Astrocyte of the spinal cord (primary cell): ENCODE measurements at places on chromosomes 2 and 18.

GRCh38 chr2:158297120-158297519, 159.4 kb downstream of the CCDC148 start:
- no peak for DNase-seq

DNA sequence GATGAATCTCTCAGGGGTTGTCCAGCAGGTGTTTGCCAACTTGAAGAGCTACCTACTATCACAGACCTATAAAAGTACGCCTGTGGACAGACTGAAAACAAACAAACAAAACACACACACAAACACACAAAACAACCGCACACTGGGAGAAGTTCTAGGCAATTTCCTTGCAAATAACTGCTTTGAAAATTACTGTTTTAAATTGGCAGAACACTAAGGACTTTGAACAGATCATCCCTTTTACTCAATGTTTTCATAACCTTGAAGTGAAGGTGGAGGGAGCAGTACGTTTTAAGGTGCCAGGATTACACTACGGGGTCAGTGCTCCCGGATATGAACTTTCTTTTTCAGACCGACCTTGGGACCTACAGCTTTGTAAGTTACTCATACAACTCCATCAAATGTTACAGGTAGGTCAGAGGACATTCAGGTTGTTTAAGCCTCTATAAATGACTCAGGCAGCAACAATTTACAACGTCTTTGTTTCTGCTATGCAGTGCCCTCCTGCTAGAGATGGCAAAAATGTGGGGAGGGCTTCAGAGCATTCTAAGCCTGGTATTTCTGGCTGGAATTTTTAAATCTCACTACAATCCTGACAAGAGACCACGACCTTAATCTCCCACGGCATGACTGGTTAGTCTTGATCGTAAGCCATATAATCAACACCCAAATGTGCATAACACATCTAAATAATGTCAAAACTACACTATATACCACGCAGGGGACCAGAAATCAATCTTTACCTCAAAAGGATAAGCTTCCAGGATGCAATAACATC, 1.4 kb upstream of the SLC20A1 start:
- no peak for DNase-seq

- peak; percentile 92 for DNase-seq
These were observed at the start of gene COL6A3 for GRCh38 chr2:237413777-237414661. TSS of gene COL6A3 (minus strand) at chr2:237414164. CDS start at chr2:237396817, 17,347 bp downstream.

- peak; percentile 51 for DNase-seq
These were observed 39.6 kb downstream of the LHCGR start for GRCh38 chr2:48715956-48716355.

DNA sequence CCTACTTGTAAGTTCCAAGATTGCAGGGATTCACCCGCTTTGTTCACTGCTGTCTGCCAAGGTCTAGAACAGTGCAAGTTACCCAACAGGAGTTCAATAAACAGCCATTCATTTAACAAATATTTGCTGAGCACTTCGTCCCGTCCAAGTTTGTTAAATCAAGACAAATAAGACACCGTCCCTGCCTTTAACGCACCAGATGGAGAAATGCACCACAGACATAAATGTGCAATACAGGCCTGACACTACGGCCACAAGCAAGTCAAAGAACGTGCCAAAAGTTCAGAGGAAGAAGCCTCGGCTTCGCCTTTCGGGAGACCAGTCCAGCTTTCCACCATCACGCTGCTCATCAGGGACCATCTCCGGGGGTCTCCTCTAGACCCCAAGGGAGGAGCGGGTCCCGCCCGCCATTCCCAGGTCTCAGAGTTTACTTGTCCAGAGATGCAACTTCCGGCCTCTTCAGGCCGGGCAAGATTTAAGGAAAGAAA, 429 bp downstream of the C2orf76 start:
- peak; percentile 52 for DNase-seq

GRCh38 chr2:51697095-51697494, 665.2 kb upstream of the NRXN1 start:
- DNase-seq: no peak

DNA sequence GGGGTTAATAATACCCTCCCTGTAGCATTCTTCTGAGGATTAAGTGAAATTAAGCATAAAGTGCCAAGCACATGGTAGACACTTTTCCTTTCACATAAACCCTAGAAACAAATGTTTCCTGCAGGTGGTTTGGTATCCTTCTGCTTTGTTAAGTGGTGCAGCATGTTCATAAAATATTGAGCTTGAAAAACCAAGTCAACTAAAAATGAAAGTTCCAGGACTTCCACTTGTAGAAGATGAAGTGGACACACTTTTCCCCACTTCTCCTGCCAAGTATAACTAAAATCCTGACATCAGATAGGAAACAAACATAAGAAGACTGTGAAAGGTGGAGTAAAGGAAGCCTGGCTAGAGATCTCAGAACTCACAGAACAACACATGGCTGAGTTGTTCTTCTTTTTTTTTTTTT, 90.5 kb downstream of the COLEC12 start:
- DNase-seq: no peak

- DNase-seq: no peak
These were observed 127.8 kb downstream of the ARHGAP28 start for GRCh38 chr18:6857300-6857699.

DNA sequence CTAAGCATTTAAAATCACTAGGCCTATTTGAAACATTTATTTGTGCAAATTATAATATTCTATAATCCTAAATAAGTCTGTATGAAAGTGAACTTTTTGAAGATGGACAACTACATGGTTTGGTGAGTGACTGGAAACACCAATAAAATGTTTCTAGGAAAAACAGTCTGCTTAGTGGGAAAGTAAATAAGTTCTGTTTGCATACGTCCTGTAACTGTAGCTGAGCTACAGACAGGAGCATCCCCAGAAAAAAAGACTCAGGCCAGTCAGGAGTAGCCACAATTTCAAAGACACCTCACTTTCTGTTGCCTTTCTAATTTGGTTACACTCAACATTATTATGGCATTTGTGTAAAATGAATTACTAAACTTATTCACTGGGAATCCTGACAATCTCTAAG, 28.4 kb upstream of the KCNJ3 start:
- DNase-seq: no peak

- no peak for DNase-seq
These were observed 53.3 kb downstream of the ZEB2 start for GRCh38 chr2:144466637-144467036.

- DNase-seq: no peak
These were observed 302.2 kb downstream of the CNTNAP5 start for GRCh38 chr2:124327303-124327702.

DNA sequence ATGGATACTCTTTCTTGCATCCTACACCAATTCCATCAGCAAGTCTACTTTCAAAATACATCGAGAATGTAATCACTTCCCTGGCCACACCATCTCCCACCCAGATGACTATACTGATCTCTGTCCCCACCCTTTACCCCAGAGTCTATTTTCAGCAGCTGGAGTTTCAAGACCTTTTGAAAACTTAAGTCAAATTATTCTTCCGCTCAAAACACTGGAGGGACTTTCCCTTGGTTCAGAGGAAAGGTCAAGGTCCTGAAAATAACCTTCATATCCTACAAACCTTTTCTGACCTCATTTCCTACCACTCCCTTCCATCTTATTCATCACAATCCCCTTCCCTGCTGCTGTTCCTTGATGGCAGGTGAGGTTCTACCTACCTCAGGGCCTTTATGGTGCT, 58.8 kb upstream of the LYPD6 start:
- no peak for DNase-seq

DNA sequence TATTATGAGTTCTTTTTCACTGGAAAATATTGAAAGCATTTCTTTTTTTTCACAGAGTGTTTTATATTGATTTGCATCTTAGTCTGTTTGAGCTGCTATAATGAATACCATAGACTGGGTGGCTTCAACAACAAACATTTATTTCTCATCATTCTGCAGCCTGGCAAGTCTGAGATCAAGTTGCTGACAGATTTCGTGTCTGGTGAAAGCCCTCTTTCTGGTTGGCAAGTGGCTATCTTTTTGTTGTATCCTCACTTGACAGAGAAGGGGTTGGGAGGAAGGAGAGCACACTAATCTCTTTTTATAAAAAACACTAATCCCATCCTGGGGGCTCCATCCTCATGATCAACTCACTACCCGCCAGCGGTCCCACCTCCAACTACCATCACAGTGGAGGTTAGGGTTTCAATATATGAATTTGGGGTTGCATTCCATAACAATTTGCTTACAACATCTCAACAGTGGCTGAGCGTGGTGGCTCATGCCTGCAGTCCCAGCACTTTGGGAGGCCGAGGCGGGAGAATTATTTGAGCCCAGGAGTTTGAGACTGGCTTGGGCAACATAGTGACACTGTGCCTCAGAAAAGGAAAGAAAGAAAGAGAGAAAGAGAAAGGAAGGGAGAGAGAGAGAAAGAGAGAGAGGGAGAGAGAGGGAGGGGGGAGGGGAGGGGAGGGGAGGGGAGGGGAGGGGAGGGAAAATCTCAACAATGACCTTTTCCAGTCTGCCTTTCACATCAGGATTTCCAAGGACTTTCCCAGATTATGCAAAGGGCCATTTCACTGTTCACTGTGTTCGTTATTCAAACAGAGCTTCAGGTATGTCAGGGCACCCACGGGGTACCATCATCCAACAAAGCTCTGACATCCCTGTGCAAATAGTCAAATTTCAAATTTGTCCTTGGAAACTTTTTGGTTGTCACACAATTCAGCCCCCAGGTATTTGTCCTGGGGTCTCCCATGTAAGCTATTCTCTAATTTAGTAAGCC, 111.1 kb downstream of the AP1S3 start:
- DNase-seq: no peak

GRCh38 chr2:170161516-170162270, 16.3 kb upstream of the MYO3B start:
- no peak for DNase-seq

DNA sequence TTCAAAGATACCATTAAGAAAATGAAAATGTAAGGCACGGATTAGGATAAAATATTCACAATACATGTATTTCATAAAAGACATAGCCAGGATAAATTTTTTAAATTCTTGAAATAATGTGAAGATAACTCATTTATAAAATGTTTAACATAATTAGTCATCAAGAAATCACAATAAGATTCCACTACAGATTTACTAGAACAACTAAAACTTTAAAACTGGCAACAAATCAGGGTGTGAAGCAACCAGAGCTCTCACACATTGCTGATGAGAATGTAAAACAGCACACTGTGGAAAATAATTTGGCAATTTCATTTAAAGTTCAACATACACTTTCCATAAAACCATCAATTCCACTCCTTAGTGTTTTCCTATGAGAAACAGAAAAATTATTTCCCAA, 89.6 kb upstream of the UBE2E3 start:
- DNase-seq: no peak

DNA sequence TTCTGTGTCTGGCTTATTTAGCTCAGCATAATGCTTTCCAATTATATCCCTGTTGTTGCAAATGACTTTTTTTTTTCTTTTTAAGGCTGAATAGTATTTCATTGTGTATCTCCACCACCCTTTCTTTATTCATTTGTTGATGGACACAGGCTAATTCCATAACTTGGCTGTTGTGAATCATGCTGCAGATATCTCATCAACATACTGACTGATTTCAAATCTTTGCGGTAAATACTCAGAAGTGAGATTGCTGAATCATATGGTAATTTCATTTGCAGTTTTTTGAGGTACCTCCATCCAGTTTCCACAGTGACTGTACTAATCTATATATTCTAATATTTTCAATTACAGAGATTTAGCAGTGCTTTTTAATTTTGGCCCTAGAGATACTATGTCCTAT, 266.2 kb downstream of the TMX3 start:
- DNase-seq: peak; percentile 68

DNA sequence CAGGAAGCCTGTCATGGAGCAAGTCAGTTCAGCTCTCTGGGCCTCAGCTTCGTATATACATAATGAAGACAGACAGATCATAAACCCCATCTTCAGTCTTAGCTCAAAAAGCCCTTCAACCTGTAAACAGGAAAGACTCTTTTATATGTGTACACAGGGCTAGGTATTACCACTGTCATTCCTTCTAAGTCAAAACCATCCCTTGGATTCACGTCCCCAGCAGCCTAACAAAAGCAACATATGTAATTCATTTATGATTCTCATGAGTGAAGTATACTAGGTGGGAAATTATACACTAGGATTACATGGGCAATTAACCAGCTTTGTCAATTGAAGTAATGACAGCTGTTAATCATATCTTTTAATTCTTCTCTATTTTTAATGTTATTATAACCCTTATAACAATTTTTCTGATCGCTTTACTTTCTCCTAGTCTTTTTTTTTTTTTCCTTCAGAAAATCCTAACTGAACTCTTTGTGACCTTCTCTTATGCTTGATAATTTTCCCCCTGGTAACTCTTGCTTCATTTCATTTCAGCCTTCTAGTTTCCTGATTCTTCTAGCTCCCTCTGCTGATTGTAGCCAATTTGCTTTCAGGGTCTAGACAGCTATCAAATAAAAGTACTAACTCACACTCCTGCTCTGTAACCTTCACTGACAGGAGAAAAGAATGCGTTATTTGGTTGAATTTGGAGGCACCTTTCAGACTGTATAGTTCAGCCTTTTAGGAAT, 99.7 kb downstream of the RBM43 start:
- peak; percentile 16 for DNase-seq

- DNase-seq: no peak
These were observed 86.8 kb upstream of the TFPI start for GRCh38 chr2:187640926-187641510.

DNA sequence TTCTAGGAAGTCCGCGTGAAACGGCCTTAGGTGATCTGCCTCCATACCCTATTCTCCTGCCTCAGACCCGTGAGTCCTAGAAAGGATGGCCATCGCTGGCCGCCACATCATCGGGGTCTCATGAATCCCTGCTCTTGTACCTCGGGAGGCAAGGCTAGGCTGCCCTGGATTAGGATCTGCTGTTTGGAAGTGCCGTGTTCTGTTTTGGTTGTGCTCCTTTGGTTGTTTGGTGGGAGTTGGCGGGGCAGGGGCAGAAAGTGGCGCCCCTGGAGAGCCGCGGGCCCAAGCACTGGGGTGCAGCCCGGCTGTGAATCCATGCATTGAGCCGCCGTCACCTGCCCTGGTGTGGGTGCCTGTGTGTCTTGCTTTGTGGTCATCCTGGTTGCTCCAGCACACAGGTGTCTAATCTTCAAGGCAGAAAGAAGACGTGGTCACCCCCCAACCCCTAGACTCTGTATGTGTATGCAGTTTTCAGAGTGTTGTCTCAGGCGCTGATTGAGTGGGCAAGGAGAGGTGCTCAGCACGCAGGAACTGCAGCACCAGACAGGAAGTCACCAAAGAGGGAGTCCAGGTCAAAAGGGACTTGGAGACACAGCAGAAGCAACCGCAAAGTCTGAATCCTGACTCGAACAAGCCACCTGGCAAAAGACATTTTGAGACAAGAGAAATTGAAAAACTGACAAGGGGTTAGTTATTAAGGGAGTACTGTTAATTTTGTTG, 80.0 kb upstream of the LDLRAD4 start:
- no peak for DNase-seq

DNA sequence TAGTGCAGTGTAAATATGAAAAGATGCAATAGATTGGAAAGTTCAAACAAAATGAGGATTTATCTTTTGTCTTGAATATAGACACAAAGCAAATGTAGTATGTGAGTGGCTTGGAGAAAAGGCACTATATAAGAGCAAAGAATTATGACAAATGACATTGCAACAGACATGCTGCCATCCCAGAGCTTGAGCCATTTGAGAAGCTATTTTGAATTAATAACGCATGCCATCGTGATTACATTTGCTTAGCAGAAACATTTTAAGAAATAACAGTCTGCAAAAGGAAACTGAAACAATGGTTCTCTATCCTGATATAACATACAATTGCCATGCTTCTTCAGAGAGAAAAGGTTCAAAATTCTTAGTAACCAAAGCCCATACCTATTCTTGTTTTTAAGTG, 677.1 kb downstream of the ZEB2 start:
- no peak for DNase-seq

GRCh38 chr18:48797841-48798255, 152.9 kb downstream of the SMAD7 start:
- DNase-seq: no peak
